Effector memory CD4-positive, alpha-beta T cell (primary cell): ENCODE measurements at places on chromosomes 7 and 10.

DNA sequence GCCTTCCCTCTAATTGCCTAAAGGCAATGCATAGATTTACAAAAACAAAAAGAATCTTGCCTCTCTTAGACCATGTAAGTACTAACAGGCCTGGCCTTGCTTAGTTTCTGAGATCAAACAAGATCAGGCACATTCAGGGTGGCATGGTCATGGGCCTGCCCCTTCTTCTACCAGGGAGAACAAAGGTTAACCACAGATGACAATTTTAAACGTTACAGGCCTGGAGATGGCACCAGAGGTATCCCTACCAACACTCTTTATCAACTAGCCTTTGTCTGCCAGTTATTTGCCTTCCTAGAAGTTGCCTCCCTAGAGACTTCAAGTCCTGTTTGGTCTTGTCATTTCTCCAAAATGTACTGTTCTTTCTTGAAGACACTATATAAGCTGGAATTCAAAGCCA is 252.6 kb downstream of the DOCK4 start:
- DNase-seq = no peak

GRCh38 chr10:33117816-33118215 is 159.8 kb upstream of the ITGB1 start:
- DNase-seq = peak; percentile 55

DNA sequence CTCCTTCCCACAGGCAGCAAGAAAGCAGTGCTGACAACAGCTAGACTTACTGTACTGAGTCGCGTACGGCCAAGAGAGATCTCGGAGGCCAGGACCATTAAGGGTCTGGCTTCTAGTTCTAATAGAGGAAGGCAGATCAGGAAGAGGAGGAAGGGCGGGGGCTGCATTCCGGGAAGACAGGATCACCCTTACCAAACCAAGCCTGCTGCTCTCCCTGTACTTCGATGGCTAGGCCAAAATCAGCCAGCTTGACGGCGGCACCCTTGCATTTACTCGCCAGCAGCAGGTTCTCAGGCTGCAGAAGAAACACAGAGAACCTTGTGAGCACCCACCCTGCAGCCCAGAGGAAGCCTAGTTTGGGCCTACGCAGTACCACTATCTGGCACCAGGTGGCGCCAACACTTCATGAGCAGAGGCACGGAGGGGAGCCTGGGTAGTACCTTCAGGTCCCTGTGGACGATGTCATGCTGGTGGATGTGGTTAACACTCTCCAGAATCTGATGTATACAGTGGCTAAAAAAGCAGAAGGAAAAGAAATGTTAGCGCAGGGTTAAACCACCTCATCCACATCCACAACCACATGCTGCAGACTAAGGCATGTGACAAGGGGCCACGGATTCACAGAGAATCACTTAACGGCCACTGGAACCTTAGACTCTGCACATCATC is 25.4 kb downstream of the CAMK2G start:
- DNase-seq = peak; percentile 77

- DNase-seq = no peak
Observed at GRCh38 chr7:44463169-44463808, 27.2 kb downstream of the NUDCD3 start.

DNA sequence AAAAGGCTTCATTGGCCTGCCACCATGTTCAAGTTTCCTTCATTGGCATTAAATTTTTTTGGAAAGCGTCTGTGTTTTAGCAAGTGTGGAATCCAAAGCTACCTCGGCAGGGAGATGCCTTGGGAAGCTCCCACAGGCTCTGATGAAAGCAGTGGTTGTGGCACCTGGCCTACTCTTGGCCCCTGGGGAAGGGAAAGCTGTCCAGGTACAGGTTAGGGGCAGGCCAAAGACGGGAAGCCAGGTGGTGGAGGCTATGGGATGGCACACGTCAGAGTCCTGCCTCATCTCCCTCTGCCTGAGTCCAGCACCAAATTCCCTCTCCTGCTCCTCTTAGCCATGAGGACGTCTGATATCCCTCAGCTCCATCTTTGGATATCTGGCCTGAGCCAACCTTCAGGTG is 49.7 kb downstream of the C10orf120 start:
- DNase-seq = no peak

DNA sequence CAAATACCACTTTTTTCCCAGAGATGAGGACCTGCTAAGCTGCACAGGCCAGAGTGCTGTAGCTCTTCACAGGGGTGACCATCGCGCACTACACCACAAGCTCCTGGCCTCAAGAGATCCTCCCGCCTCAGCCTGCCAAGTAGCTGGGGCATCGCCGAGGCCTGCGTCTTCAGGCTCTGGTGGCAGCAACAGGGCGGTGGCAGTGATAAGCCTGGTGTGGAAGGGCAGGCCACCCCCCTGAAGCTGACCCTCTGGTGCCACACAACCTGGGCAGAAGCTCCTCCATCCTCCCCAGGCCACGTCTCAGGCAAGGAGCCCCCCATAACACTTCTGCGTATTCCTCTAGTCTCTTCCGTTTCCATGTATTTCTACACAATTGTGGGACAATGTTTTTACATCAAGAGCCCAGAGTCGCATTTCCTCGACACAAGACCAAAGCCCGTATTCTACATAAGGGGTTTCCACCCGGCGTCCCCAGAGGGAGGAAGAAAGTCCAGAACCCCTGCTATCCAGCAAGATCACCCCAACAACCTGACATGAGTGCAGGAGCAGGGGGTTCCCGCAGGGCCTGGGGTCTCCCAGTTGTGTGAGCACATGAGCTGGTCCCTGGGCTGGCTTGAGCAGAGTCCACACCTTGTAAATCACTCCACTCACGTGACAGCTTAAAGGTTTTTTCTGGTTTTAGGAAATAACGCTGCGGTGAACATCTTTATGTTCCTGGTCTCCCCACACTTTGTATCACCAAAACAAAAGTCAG is 37.6 kb upstream of the NCAPG2 start:
- DNase-seq = no peak

DNA sequence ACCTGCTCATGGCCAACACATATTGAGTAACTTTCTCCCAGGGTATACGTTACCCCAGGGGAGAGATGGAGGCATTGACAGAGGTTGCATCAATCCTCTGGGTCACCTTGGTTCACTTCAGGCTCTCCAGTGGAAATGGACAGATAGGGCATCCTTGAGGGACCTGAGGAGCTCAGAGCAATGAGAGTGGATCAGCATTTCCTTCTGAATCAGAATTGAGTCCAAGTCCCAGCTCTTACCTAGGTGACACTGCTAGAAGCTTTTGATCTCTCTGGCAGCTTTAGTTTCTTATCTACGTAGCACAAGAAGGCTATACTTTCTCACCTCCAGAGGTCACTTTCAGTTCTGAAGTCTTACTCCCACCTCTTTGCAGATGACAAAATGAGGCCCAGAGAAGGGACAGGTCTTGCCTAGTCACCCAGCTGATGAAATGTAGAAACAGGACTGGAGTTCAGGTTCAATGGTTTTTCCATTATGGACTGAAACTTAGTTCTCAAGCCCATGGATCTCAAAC is 35.2 kb downstream of the PANK1 start:
- DNase-seq = no peak

DNA sequence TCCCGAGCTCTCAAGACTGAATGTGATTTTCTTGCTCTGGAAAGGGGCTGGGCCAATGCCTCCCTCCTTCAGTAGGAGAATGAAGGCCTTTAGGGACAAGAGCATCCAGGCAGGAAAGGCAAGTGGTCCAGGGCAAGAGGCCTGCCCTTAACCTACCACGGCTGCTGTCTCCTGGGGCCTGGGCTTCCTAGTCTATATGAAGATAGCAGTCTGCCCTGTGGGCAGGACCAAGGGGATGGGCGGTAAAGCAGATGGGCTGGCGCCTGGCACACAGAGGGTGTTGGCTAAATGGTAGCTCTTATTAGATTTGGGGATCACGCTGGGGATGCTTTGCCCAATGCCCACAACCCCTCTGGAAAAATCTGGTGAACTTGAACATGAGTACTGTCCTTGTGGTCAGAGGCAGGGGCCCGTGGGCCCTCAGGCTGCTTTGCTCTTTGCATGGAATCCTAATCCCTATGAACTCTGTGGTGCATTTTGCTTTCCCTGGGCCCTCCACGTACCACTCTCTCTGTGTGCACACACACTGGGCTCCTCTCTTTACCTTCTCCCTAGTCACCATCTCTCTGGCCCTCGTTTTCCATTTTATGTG is 20.3 kb downstream of the CHAT start:
- no peak for DNase-seq

DNA sequence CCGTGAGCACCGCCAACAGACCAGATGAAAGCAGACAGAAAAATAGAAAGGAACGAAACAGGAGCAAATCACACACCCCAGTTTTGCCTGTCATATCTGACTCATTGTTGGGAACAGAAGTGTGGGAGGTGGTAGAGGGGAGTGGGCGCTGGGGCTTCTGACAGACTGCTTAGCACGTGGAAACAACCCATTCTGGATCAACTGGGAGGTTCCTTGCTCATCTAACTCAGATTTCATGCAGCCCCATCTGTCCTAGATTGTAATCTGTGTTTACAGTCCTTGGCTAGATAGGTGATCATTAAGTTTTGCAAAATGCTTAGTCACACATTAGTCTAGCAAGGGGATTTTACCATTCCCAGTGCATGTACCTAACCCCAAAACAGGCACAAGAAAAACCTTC is 154.1 kb downstream of the NRP1 start:
- no peak for DNase-seq

DNA sequence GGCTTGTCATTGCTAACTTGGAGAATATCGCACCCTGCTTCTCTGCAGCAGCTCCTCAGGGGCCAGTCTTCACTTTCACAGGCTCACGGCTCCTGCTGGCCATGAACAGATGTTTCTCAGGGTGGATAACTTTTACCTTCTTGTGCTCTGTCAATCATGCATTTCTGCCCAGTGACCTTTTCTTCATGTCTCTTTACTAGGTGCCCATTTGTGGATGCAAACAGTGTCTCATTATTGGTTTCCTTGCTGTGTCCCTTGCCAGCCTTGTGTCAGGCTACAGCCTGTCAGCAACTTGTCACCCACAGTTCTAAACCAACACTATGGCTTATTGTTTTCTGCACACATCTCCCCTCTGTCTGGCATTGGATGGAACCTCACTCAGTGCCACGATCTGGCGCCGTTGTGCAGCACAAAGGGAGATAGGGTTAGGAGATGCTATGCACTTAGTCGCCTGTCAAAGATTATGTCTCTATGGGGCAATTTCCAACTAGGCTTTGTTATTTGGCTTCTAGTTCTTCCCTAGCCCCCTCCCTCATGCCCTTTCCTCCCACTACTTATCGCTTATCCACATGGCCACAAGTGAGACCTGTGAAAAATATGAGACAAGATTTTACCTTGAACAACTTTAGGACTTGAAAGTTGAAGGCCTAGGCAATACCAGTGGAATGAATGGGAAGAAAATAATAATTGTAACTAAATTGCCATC is 45.7 kb upstream of the NXPH1 start:
- no peak for DNase-seq

DNA sequence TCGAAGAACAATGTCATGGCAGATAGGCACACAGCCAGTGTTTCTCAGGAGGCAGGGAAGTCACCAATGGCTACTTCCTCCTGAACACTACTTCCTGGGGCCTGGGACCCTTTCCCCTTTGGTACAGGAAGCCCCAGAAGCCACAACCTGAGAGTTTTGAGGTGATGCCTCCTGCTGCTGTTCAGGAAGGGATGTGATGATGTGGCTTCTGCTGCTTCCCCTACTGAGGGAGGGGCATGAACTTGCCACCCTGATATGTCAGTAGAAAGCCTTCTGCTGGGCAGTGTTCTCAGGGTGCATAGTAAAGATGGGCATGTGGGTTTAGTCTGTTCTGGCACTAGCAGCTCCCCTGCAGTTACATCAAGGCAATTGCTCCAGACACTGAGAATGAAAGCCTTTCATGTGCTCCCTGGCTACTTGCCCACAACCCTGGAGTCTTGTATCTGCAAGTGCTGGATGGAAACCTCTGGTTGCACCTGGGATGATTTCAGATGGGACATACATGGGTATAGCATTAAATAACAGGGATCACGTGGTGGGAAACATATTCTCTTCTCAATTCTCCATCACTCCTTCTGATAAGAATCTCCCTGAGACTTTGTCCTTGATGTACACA is 69.3 kb downstream of the ADRA2A start:
- DNase-seq = no peak

DNA sequence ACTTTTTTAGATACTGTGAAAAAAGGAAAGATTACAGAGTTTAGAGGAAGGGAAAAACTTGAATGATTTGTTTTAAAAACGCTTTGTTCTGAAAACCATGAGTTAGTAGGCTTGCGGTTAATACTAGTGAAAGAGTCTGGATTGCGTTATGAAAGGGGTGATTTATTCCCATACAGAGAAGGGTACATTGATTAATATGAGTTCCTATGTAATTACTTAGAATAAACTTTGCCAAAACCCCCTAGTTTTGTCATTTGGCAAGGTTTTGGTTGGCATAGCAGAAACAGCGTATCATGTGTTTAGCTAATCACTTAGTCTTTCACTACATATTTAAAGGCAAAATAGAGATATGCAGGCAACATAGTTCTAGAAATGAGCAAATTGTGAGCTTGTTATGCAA is 91.2 kb upstream of the POT1 start:
- DNase-seq = no peak

GRCh38 chr10:4786043-4786839 is 39.8 kb upstream of the AKR1E2 start:
- DNase-seq = no peak

DNA sequence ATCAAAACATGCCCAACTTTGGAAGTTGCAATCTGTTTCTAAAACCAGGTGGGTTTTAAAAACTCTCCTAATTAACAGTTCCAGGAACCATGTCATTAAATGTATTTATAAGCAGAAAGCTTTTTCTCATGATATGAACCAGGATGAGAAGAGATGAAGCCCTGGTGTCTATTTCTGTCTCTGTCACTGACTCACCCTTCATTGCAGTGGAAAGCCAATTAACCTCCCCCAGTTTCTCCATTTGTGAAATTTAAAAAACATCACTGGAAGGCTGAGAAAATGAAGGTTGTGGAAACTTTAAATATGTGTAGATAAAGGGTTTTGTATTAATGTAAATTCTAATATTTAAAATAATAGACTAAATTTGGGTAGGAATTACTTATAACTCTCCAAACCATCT is 1088.0 kb downstream of the SORCS1 start:
- no peak for DNase-seq

DNA sequence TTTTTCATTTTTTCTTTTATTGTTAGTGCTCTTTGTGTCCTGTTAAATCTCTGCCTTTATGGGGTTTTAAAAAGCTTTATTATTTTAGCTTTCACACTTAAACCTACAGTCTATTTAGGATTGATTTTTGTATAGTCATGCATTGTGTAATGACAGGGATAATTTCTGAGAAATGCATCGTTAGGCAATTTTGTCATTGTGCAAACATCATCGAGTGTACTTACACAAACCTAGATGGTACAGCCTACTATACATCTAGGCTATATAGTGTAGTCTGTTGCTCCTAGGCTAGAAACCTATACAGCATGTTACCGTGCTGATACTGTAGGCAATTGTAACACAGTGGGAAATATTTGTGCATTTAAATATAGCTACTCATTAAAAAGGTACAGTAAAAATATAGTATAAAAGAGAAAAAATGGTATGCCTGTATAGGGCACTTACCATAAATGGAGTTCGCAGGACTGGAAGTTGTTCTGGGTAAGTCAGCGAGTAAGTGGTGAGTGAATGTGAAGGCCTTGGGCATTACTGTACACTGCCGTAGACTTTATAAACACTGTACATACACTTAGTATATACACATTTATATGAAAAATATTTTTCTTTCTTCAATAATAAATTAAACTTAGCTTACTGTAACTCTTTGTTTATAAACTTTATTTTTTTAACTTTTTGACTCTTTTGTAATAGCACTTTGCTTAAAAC is 16.0 kb downstream of the UBE2D1 start:
- no peak for DNase-seq
